ENCODE measurements at places on chromosomes 7 and 10.
A peak's percentile ranks its signal among the peaks of the same experiment; 100 is the strongest.

GRCh38 chr10:96720422-96721206 lies at the start of gene PIK3AP1:
PIK3AP1 (minus strand) TSS chr10:96720514; CDS start chr10:96720394, 120 bp downstream.
- peak; percentile 63 for DNase-seq

DNA sequence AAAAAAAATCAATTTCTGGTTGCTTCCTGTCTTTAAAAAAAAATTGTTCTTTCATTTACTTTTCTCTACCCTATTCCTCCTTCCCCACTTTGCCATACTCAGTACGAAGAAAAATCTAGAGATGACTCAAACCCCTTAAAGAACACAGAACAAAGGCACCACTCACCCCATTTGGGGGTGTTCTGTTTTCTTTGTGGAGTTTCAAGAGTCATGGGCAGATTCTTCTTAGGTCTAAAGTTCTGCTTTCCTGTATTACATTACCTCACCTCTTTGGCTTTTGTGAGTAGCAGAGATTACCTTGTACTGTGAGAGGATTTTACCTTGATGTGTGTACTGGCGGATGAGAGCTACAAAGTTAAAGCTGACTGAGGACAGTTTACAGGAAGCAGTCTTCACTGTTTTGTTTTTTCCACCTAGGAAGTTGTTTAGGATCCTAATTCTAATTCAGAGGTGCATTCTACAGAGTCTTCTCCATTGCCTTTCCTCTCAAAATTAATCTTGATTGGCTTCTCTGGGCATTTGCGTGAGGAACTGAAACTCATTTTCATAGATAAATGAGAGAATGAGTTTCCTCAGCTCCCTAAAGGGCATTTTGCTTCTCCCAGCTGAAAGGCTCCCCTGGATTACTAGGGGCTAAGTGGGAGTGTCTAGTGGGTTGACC lies 20.7 kb downstream of the AVL9 start:
- DNase-seq, result no peak

GRCh38 chr10:131249238-131249954 lies 62.1 kb downstream of the TCERG1L start:
- no peak for DNase-seq

DNA sequence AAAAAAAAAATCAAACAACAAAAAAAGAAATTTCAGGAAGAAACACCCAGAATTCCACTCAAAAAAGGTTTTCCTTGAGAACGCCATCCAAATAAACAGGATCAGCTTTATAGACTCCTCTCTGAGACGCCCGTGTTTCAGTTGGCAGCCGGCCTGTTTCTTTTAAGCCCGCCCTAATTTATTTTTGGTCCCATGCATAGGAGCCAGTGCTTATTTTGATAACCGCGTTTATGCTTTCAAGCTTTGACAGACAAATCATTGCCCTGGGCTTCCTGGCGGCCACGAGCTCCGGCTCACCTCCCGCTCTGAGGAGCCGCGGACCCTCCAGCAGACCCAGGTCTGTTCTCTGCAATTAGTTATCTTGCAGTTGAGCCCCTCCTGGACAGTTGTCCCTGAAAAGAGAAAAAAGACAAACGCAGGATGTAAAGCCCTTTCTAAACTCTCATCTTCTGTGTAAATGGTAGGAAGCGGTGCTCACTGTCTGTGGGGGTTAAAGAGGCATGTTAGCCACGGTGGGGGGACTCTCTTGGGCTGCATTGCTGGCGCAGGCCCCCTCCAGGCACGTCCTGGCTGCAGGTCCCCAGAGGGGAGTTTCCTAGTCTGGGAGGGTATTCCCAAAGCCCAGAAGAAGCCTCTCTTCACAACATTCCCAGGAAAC lies 22.2 kb upstream of the UNCX start:
- DNase-seq, result no peak

GRCh38 chr10:69232736-69233480 lies 12.8 kb downstream of the HKDC1 start:
- DNase-seq, result no peak

- DNase-seq, result no peak
These were observed 71.6 kb downstream of the THSD7A start for GRCh38 chr7:11760372-11760771.

GRCh38 chr7:31028417-31028992 lies 23.6 kb upstream of the ADCYAP1R1 start:
- DNase-seq, result no peak

GRCh38 chr7:142139597-142140400 lies 28.3 kb downstream of the MGAM2 start:
- no peak for DNase-seq
